ENCODE measurements at places on chromosomes 6 and 20.

DNA sequence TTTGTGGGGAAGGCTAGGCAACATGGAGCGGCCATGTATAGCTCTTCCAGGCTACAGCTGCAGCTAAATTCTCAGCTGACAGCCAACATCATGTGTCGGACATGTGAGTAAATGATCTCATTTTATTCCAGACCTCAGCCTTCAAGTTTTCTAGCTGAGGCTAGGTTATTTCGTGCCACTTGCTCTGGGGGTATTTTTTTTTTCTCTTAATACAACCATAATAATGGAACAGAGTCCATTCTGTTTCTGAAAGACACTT is 573.5 kb downstream of the CD109 start:
- DNase-seq: no peak

DNA sequence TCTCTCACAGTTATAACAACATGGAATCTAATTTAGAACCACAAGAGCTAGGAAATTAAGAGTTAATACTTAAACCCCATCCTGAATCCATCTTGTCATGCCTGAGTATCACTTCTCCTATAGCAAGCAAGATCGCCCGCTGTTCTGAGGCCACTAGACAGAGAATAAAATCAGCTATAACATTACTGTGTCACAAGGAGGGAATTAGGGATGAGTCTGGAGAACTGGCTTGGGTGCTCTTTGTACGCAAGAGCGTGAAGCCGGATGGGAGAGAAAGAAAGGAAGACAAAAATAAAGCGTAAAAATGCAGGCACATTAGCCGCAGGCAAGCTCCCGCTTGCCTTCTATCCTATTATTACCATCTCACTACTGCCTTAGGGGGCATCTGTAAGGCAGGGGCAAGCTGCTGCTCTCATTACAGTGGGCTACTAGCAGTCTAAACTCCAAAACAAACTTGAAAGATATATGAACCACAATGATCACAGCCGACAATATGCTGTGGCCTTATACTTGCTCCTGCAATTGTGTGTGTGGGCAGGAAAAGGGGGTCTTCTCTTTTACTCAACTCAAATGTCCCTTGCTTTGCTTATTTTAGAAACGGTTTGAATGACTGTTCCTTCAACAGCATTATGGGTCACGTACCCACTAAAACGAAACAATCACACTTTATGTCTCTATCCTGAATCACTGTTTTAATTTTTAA is 81.9 kb downstream of the GJA10 start:
- no peak for DNase-seq

- no peak for DNase-seq
These were observed 719.4 kb downstream of the EPM2A start for GRCh38 chr6:145015739-145016558.

DNA sequence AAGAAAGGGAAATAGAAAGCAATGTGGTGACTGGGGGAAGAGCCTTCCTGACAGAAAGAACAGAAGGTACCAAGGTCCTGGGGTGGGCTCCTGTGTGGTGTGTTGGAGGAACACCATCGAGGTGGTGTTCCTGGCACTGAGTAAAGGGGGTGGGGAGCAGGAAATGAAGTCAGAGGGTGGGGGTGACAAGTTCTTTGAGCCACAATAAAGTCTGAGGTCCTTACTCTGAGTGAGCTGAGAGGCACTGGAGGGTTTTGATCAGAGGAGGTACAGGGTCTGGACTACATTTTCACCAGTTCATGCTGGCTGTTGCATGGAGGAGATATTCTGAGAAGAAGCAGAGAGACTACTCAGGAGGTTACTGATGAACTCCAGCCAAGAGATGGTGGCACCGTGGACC is 198.2 kb downstream of the GMPR start:
- DNase-seq: peak; percentile 33

GRCh38 chr6:33633462-33634158 is 12.5 kb downstream of the ITPR3 start:
- peak; percentile 64 for DNase-seq

DNA sequence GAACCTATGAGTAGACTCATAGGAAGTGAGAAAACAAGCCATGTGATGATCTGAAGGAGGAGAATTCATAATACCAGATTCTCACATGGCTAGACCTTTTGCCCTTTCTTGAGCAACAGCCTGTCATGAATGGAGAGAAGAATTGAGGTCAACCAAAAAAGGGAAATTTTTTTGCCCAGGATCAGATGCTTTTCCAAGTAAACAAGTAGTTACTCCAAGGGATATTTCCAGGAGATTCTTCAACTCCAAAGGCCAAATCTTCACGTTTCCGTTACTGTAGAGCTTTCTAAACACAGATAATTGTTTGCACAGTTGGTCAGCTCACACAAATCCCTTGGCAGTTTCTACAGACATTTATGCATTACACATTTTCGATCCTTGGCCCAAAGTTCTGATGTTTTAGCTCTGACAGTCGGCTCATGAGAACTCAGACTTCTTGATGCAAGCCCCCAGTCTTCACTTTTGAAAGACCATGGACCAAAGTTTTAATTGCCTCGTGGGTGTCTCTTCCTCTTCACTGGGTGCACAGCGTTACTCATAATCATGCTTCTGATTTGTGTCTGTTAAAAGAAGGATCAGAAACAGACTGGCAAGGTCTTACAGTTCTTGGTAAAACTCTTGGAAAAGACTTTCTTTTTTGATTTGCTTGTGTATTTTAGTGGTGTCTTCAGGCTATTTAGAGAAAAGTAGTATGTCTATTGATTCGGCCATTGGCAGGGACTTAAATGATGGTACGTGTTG is 115.0 kb downstream of the TSHZ2 start:
- no peak for DNase-seq

GRCh38 chr20:10040070-10040975 is 5.5 kb downstream of the ANKEF1 start:
- DNase-seq: no peak

- DNase-seq: no peak
These were observed 3.6 kb downstream of the C6orf52 start for GRCh38 chr6:10690651-10691445.

DNA sequence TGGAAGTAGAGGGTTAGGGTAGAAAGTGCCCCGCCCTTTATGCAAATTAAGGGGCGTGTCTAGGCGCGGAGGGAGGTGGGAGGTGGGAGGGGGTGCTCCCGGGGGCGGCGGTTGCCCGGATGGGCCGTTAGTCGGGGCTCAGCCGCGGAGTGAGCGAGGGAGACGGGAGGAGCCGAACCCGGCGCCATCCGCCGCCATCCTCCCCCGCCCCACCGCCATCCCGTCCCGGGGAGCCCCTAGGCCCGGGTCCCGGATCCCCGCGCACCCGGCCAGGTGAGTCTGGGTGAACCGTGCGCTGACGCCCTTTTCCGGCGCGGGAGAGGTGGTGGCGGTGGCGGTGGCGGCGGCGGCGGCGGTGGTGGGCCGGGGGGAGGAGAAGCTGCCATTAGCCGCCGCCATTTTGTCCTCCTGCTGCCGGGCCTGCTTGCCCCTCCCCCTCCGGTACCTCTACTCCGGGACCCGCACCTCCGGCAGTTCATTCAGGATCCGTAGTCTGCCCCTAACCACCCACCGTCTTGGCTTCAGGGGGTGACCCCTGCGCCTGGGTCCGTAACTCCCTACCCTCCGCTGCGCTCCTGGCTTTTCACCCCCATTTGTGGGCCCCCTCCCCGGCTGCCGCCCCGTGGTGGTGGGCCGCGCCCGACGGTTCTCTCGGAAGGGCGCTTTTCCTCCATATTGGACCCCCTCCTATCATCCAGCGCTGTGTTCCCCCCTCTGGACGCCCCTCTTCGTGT is at the start of gene PRRC2A:
Gene PRRC2A, plus strand, starts transcription at position 130 of the 734 bp plus-strand sequence. CDS start 2,075 bp downstream, outside the sequence.
- DNase-seq: peak; percentile 95

DNA sequence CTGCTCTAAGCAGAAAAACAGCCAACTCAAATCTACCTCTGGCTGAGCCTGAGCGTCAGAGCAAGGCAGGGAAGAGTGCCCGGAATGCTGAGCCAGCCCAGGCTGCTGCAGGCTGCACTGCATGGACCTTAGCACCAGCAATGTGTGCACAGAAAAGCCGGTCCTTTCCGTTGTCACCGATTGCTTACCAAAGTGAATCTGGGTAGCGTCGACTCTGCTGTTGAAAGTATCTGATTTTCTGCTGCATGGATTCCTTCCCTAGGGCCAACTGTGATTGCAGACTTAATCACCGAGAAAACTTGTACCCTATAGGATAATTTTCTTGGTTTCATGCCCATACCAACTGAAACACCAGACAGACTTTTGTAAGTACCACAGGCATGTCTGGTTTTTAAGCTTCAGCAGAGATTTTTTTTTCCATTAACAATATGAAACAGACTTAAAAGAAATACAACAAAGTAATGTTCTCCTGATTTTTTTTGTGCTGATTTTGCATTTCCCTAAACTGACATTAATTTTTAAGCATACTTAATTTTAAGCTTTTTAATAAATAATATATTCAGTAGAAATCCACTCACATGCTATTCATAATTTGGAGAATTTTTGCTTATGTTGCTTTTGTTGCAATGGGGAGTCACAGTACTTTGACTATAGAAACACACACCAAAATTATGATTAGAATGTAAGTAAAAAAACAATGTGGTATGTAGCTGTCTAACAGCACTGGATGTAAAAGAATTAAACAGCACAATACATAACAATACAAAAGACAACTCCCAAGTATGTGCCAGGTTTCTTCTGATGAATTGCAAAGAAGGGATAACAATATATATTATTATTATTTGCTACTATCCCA is 218.0 kb downstream of the THBS2 start:
- DNase-seq: no peak

- DNase-seq: no peak
These were observed 90.5 kb upstream of the EYA2 start for GRCh38 chr20:46804126-46804525.

DNA sequence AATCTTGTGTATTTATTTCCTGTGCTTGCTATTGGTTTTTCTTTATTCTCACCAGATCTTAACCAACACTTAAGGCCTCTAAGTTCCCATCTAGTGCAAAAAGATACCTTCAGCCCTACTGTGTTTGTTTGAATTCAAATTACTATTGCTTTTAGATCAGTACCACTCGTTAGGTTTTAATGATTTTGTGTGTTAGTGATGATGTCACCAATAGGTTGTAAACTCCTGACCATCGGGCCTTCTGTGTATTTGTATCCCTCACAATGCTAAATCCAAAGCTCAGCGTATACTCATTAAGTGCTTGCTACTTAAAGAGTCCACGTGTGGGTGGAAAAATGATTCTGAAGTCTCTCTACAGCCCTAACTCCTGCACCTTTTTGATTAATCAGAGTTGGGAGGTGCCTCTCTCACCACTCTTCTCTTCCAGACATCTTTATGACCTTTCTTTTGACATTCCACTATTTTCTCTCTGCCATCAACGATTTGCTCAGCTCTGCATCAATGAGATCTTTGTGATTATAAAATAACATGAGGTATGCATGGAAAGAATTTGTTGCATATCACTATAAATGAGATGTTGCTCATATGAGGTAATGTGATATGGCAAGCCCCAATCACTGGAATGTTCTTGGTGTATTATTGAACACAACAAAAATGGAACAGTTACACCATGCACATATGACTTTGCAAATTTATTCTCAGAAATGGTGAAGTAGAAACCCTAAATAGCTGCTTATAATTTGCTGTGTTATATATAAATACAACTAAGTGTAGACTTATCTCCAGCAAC is 55.1 kb upstream of the LAMA2 start:
- no peak for DNase-seq

- no peak for DNase-seq
These were observed 25.6 kb upstream of the GABRR1 start for GRCh38 chr6:89242574-89243330.

DNA sequence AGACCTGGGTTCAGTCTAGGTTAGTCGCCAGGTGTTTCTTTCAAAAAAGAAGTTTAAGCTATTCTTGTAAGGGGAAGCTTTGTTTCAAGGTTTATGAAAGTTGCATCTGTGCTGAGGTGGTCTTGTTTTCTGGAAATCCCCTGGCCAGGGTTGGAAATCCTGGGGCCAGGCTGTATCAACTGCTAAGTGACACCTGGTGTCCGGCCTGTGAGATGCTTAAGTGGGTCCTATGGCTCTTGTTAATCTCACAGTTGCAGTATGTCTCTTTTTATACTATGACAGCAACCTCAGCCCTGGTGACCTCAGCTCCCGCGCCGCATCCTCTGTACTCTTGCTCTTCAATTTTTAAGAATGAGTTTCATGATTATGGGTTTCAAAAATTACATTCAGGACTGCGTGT is 72.0 kb downstream of the CHMP4B start:
- no peak for DNase-seq

GRCh38 chr6:118187568-118188164 is 280.6 kb downstream of the SLC35F1 start:
- DNase-seq: no peak

DNA sequence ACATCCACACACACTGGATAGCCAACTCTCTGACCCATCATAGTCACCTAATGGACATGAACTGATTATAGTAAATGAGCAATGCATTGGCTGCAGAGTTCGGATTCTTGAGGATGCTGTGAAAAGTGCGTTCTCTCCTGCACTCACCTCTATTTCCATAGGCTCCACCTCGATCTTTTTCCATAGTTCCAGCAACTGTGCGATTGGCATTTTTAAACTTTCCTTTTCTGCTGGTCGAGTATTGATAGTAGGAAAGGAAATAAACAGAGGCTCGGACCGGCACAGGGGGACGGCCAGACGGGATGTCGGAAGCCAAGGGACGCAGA is 94.4 kb downstream of the RNASET2 start:
- no peak for DNase-seq

- DNase-seq: no peak
These were observed 1.9 kb downstream of the NPEPL1 start for GRCh38 chr20:58694241-58695083.

- no peak for DNase-seq
These were observed 121.2 kb downstream of the SGK1 start for GRCh38 chr6:134196568-134197193.

DNA sequence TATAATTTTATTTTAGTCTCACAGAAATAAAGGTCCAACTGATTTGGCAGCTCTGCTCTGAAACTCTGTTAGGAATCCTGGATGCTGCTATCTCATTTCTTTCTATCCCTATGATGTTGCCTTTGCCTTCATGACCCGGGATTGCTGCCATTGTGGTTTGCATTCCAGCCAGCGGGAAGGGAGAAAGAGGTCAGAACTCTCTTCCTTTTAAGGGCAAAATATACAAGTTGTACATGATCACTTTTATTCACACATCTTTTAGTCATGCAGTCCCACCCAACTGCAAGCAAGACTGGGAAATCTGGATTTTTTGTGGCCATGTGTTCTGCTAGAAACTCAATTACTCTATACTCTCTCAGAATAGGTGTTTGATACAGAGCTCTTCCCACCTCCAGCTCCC is 263.1 kb upstream of the ZFP64 start:
- no peak for DNase-seq
